Stimulated activated CD4-positive, alpha-beta T cell treated with anti-CD3 and anti-CD28 coated beads, Interleukin-4, amount 100 ng/mL, for 24 hours (primary cell): ENCODE measurements at places on chromosomes 4 and X.
A peak's percentile ranks its signal among the peaks of the same experiment; 100 is the strongest.

DNA sequence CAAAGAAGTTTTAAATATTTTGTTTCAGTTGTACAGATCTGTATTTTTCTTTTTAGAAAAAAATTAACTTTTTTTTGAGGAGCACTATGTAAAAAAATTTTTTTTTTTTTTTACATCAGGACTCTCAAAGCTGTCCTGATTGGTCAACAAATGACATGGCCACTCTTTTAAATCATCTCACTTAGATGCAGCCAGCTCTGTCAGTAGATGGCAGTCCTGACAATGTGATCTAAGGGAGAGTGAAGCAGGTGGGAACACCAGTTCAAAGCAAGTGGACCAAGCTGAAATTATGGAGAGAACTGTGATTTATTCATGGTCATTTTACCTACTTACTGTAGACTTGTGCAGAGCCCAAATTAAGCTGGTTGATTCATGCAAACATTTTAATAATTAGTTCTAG, 174.7 kb upstream of the GPRIN3 start:
- no peak for DNase-seq

GRCh38 chrX:44155126-44155525, 181.9 kb upstream of the NDP start:
- no peak for DNase-seq

DNA sequence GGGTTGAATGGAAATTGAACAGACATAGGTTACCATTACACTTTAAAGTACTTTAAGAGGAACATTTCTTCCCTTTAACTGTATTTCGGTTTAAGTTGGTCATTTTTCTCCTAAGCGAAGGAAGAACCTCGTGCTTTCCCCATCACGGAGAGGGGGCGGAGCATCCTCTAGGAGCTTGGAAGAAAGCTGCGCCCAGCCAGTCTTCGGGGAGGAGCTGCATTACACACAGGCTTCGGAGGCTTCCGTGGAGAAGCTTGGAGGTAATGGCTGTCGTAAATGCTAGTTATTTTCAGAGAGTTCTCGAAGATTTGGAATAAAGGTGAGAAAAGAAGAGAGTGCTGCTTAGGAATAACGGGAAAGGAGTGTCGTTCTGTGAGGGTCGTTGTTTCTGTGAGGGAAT, at the start of gene PWWP3B:
TSS of gene PWWP3B (plus strand) at position 199 of the 400 bp plus-strand sequence. CDS start 37,128 bp downstream, outside the sequence.
- no peak for DNase-seq

DNA sequence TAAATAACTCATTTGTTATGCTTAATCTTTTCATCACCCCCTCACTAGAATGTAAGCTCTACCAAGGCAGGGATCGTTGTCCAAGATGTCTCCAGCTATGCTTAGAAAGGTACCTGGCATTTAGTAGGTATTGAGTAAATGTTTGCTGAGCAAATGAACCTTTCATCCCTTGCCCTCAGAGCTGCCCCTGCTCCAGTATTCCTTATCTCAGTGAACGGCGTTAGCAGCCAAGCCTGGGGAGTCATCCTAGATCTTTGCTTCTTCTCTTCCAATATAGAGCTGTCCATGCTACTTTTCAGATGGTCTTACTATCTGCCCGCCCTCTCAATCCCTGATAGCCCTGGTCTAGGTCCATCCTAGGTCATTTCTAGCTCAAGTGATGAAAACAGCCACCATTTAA, 188.4 kb downstream of the NR3C2 start:
- DNase-seq = no peak

DNA sequence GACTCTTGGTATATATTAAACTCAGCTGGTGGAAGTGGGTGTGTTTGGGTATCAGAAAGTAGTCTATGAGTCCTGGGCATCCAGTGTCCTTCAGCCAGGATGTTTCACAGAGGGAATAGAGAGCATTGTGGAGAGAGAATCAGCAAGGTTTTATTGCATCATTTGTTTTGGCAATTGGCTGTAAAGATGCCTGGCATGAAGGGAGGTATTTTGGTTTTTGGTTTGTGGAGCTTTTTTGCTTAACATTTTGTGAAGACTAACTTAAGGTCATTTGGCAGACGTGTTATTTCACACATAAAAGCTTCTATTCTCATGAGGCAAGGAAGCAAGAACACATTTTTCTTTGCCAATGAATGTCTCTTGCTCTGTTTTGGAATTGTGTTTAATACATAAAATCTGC, 71.1 kb downstream of the DCLK2 start:
- no peak for DNase-seq

- DNase-seq = no peak
These were observed 132.8 kb downstream of the MGST2 start for GRCh38 chr4:139798456-139798855.

DNA sequence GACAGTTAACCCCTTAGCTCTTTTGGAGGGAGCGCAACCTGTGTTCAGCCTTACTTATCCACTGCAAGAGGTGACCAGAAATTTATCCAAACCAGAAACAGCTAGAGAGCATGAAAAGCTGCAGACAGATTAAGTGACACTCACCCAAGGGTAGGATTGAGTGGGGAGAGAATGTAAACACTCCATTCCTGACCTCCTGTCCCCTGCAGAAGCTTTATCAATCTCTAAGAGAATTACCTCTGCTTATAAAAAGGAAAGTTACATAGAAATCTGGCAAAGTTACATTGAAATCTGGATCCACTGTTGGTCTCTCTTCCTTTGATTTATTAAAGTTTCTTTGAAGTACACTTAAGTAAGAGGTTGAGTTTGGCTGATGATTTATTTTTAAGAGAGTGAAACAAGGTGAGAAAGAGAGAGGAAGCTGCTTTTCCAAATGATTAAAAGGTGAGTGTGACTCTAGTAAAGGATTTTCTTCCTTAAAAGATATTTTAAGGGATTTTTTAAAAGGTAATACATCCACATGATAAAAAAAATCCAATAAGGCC, 112.3 kb downstream of the ANAPC4 start:
- no peak for DNase-seq

DNA sequence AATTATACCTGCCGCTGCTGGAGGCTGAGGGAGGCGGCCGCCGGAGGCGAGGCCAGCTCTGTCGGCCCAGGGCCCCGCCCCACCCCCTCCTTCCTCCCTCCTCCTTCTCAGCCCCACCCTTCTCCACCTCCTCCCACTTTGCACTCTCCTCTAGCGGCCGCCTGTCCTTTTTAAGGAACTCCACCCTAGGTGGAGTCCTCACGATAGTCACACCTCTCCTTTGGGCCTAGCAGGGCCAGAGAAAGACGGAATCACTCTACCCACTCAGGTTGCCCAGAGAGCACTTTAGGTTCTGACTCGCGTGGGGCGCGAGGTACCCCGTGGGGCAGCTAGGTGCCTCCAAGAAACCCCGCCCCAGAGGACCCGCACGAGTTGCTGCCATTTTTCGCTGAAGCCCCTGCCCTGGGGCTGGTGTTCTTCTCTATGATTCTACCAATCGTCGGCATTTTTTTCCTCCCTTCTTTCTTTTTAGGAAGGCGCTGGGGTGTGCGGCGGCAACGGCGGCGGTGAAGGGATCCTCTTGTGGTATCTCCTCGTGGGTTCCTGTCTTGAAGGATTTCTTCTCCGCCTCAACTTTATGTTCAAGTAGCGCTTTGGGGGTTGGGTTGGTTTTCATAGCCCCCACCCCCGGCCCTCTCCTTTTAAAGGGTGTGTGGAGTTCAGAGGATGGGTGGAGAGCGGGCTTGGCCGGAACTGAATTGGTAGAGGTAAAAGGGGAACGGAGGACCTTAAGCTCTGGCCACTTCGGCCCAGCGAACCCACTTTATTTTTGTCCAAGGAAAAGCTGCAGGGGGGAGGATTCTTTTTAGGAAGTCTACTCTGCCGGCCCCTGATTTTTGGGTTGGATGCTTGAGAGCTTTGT, at the start of gene KLF8:
TSS of gene KLF8 (plus strand) at position 136 of the 862 bp plus-strand sequence. CDS start 979 bp downstream, outside the sequence.
- peak; percentile 25 for DNase-seq

DNA sequence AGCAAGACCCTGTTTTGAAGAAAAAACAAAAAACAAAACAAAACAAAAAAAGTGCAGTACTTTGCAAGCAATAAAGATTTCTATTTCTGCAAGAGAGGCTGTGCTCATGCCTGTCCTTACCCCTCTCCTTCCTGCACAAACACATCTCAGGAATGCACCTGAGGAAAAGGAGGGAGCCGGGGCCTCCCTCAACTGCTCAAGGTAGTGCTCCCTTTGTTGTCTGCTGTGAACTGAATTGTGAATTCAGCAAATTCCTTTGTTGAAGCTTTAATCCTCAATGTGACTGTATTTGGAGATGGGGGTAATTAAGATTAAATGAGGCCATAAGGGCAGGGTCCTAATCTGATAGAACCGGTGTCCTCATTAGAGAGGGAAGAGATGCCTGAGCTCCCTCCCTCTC, 13.9 kb downstream of the FTSJ1 start:
- no peak for DNase-seq

DNA sequence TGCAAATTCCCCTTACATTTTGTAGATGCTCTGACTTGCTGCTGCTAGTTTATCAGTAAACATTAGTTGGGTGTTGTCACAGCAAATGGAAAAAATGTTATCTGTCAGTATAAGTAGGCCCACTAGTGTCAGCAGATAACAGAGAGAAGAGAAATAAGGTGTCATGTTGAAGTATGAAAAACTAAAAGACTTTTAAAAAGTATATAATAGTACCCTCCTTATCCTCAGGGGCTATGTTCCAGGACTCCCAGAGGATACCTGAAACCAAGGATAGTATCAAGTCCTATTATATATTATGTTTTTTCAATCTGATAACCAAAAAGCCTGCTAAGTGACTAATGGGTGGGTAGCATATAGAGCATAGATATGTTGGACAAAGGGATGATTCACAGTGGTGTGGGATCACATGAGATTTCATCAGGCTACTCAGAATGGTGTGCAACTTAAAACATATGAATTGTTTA, 11.6 kb upstream of the BMP2K start:
- DNase-seq = no peak

DNA sequence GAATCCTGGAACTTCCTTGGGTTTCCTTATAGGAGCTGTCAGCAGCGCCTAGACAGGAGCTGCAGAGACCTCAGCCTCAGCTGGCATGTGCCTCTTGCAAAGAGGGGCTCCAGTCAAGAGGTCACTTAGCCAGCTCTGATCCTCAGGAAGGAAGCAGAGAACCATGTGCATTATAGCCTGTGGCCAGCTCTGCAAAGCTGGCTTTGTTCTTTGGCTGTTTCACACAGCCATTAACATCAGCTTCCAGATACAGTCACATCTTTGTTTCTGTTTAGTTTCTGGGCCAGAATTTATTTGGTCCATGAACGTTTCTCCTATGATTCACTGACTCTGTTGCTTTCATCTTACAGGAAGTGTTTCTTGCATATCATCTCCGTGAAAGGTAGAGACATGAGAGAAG, 92.4 kb downstream of the CC2D2A start:
- no peak for DNase-seq

DNA sequence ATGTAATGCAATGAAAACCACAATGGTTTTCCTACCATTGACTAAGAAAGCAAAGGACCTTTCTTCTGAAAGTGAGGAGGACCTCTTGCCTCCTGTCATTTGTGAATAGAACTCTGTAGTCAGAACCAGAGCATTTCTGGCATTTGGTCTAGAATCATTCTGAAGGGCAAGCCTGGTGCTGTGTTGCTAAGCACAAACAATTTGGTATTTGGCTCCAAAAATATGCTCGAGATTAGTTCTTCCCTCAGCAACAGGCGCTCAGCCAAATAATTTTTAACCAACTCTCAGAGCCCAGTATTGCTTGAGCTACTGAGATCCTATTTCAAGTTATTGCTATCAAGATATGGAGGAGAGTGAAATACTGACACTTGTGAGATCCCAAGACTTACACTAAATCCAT, 71.0 kb downstream of the SNCA start:
- DNase-seq = no peak

- DNase-seq = peak; percentile 13
These were observed 123.4 kb downstream of the ASB9 start for GRCh38 chrX:15146515-15146914.

DNA sequence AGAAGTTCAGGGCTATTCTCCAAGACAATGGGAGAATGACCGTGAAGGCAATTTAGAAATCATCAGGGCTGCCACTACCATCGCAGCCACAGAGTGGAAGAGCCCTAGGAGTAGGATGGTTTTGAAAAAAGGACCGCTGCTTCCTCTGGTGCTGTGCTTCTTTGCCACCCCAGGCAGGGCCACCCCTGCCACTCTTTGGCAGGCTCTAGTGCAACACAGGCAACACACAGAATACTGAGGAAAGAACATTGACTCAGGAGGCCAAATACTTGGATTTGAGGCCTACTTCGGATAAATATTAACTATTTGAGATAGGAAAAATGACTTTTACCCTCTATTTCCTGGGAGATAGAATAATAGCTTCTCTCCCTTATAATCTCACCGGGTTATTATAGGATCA, 228.9 kb upstream of the BOD1L1 start:
- DNase-seq = no peak

DNA sequence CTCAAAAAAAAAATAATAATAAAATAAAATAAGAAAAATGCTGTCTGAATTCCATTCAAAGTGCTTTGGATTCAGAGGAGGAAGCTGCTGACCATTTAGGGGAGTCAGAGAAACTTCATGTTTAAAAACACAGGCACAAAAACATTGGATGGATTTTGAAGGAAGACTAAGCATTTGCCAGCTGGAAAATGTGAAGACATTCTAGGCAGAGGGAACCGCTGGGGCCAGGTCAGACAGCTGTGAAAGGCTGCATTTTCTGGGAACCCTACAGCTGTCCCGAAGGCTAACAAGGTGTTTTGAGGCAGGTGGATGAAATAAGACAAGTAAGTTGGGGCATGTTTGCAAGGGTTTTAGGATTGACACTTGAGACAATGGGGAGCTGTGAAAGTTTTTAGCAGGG, 38.6 kb downstream of the ING2 start:
- DNase-seq = no peak

DNA sequence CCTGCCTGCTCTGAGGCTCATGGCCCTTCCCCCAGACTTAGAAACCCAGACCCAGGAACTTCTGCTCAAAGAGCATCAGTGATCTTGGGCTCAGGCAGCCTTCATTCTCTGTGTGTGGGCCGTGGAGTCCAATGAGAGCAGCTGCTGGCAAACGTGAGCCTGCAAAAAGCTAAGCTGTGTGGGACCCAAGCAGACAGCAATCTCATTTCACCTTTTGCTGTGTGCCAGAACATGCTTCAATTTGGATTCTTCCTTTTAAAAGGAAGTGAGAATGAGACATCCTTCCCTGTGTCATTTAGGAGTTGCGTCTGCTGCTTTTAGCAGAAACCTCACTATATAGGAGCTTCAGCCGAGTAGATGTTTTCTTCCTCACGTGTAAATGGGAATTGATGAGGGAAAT, 238.5 kb downstream of the EVC2 start:
- no peak for DNase-seq
